Activated CD8-positive, alpha-beta memory T cell treated with anti-CD3 and anti-CD28 coated beads for 48 hours (primary cell): ENCODE measurements at places on chromosomes 16 and 17.

DNA sequence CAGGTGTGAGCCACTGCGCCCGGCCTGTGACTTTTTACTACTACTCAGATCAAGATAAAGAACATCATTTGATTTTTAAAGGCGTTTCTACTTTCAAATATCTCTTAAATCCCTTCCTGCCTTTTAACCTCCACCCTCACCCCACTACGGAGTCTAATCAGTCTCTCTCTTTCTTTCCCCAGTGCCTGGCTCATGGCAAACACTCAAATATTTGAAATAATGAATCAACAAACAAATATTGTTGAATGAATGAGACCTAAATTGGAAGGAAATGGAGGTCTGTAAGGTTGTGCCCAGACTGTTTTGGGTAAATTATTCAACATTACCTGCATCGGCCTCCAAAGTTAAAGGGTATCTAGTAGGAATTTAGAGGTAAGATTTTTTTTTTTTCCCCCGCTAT, 14.7 kb downstream of the COPZ2 start:
- DNase-seq = no peak

DNA sequence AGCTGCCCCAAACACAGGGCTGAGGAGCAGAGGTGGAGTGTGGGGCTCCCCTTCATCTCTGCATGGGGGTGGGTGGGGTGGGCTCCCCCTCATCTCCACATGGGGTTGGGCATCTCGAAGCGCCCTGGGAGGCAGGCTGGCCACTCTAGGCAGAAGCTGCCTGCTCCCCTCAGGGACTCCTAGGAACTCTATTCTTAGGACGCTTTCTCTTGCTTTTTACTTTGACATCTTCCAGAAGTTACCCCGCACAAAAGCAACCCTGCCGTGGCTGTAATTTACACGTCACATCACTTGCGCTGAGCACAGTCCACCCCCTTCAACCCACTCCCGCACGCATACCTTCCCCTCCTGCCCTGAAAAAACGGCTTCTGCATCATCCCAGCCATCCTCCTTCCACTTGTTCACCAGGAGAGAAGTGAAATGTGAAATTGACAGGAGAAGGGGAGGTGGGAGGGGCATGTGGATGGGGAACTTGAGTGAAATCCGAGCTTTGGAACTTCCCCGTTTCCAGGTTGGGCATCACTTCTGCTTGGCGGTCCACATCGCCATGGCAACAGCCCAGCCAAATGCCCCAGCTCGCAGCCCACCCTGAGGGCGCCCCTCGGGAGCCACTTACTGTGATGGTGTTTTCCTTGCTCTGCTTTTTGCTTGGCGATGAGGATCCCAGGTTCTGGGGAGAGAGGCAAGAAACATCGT, 53.7 kb upstream of the RCVRN start:
- DNase-seq = no peak

DNA sequence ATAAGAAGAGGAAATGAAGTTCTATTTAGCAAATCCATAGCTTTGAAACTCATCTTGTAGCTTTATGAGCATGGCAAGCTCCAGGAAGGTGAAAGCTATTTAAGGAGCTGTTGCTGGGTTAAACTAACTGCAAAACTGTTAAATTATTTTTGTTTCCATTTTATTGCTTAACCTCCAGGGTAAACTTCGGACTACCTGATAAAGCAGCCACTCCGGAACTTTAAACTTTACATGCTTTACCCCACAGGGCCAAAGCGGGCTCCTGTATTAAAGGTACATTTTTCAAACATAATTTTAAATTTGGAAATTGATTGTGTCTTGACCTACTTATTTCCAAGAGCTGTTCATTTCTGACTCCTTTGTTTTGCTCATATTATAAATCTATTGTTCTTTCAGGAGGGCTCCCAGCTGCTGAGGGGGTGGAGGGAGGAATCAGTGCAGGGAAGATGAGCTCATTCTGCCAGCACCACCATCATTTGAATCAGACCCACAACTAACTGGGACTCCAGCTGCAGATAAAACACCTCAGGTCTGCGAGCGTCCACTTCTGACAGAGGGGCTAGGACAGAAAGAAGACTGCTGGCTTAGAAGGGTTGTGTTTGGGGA, 157.9 kb downstream of the IRX3 start:
- DNase-seq = no peak

GRCh38 chr17:7789131-7789530, 44.9 kb upstream of the KDM6B start:
- no peak for DNase-seq

- DNase-seq = no peak
Measured at GRCh38 chr17:47966079-47966519, 4.8 kb upstream of the CDK5RAP3 start.

- no peak for DNase-seq
Measured at GRCh38 chr16:82425661-82426060, 201.1 kb upstream of the CDH13 start.

DNA sequence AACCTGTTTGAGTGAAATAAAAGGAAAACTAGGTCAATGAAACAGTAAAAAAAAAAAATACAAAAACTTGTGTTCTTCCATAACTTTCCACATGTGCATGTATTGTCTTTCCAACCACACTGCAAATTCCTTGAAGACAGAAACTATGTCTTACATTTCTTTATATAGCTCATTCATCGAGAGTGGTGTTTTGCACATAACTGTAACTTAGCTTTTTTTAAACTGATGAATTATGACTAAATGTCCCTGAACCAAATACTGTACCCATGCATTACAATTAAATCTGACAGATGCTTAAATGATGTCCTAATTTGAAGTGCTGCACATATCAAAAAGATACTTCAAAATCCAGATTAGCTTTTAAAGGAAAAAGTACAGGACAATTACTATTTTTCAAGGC, 50.1 kb downstream of the BRIP1 start:
- DNase-seq = no peak

DNA sequence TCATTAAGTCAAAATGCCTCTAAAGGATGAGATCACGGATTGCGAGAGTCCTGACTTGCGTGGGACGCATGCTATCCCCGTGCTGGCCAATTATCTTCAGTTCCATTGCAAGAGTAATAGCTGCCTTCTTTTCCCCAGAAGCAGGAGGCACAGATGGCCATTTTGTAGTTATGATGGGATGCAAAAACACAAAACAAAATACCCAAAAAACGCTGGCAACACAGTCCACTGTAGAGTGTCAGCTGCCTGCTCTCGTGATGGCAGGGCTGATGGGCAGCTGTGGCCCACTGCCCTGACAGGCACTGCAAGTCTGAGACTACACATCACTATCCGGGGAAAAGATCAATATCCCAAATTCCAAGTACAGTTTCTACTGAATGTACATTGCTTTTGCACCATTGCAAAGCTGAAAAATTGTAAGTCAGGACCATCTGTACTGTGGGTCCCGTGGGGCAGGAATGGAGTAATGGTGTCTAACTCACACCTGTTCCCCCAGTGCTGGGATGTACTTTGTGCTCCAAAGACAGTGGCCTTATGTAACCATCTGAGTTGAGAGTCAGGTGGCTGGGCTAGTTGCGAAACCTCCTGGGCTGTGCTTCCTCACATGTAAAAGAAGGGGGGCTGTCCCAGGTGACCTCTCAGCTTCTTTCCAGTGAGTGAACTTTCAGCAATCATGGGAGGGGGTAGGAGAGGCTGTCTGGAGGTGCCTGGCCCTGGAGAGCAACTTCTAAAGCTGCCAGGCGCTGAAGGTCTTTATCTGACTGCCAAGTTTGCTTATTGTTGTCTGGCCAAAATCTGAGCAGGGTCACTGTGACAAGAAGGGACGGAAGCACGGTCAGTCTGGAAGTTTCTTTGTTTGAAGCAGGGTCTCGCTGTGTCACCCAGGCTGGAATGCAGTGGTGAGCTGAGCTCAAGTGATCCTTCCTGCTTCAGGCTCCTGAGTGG, 4.7 kb downstream of the SLC47A1 start:
- no peak for DNase-seq

DNA sequence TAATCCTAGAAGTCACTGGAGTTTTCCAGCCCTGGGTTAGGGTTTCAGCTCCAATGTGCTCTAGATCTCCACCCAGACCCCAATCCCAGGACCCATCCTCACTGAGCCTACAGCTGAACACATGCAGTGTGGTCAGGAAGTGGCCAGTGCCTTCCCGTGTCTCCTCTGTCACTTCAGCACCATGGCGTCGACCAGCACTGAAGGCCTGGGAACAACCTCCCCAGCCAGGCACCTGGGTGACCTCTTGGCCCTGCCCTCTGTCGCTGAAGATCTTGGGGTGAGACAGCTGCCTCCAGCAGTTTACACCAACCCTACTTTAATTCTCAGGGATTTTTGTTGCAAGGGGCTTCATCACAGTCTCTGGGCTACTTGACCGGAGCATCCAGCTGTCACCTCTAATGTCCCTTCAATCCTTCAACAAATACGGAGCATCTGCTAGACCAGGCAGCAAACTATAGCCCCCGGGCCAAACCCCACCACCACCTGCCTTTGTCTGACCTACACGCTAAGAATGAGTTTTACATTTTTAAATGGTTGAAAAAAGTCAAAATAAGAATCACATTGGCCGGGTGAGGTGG, 18.0 kb upstream of the GSG1L start:
- no peak for DNase-seq

GRCh38 chr16:4639899-4640509, 15.4 kb downstream of the MGRN1 start:
- no peak for DNase-seq
